ENCODE measurements at places on chromosomes 11 and 22. TPM values are rescaled to one million over a fixed set of nuclear protein-coding genes. Genes with fewer than 3 reads are reported as not detected.

- no peaks in the 10 kb centered on the region for H3K27me3 ChIP-seq
- DNase-seq = no peak
- H3K4me3 ChIP-seq = no peak overlapping the region
Observed at GRCh38 chr11:36292311-36292722, 3.1 kb upstream of the COMMD9 start.

DNA sequence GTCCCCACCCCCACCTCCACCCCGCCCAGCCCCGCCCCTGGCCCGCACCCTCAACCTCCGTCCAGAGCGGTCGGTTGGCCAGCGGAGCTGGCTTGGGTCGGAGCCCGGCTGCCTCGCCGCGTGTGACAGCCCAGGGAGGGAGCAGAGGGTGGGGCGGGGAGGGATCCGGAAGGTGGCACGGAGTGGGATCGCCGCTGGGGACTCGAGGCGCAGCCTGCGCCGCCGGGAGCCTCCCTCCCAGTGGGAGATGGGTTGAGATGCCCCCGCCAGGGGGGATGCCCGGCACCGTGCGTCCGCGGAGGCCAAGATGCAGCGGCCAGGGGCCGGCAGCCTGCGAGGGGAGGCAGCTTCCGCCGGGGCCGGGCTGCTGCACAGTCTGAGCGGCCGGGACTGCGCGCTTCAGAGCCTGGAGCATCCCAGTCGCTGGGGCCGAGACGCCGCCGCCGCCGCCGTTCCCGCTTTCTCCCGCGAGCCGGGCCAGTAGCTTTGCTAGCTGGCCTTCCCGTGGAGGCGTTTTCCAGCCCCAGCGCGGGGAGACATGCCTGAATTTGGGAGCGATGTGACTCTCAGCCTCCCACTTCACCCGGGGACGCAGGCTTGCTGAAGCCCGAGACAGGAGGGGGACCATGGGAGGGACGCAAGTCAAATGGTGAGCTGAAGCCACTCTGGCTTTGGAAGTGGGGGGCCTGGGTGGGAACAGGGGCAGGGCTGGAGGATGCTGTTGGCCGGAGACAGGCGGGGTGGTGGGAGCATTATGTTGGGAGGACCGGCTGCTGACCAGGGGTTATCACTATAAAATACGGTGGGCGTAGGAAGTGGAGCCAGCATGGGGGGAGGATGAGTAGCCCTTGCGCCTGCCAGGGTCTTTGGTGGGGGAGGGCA is 40.2 kb downstream of the DIXDC1 start:
- H3K4me1 ChIP-seq = peaks cover 11% of the 10 kb centered on the region
- peak; percentile 3 for DNase-seq
- H3K36me3 ChIP-seq = no peaks in the 10 kb centered on the region
- H3K4me3 ChIP-seq = peak overlapping the region; percentile 35

DNA sequence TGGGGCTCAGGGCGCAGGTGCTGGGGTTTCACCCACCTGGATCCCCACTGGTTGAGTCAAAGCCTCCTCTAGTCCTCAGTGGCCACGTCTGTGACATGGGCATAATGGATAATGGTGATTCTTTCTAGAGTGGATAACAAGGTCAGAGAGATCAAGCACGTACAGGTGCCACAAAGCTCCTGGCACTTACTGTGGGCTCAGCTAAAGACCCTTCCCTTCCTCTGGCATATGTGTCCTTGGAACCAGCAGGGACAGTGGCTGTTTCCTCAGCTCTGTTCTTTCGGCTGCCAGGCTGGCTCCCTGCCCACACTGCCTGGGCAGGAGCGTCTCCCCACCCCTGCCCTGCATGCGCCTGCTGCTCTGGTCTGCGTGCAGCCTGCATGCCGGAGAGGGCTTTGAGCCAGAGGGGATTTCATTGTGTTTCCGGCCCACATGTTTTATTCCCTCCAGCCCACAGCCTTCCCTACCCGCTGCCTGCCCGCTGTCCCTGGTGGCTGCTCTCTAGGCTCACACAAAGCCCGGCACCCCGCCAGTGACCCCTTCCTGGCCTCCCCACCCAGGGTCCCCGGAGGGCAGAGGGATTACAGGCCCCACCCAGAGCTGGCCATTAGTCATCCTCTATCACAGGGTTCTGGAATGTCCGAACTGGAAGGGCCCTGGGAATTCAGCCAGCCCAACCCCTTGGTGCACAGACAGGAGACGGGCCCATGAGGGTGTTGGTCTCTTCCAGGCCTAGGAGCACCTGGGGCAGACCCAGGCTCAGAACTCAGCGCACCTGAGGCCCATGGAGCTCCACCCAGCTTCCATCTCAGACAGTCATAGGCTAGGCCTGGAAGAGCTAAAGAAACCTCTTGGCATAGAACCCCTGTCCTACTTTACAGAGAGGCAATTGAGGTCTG is 55.3 kb upstream of the GCAT start:
- no peak overlapping the region for H3K27ac ChIP-seq
- peaks cover 2% of the 10 kb centered on the region for H3K4me1 ChIP-seq
- no peak for DNase-seq
- peaks cover 31% of the 10 kb centered on the region for H3K36me3 ChIP-seq
- H3K27me3 ChIP-seq = no peaks in the 10 kb centered on the region

DNA sequence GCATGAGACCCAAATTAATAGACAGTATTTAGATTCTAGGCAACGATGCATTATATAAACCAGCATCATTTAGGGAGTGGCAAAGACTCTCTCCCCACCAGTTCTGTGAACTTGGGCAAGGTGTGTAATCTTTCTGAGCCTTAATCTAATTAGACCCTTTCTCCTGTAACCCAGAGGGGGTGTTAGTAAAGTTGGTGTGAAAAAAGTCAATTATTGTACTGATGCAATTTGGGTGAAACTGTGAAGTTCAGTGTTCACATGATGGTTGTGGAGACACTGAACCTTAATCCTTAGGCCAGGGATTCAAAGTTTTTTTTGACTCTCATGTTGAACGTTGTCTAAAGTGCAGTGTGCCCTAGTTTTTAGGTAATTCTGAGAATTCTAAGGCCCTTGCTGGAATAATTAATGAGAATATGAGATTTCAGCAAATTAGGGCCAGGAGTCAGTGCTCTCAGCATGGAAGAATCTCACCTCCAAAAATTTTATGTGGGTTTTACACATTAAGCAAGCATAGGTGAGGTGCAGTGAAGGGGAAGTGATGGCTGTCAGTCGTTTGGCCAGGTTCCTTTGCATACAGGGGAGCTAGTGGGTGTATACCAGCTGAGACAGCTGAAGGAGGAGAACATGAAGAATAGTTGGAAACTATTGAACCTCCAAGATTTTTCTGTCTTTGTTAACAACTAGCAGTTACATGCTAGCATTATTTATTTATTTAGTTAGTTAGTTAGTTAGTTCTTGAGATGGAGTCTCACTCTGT is 94.2 kb downstream of the PTPRJ start:
- peaks cover 2% of the 10 kb centered on the region for H3K4me1 ChIP-seq
- no peak for DNase-seq
- H3K4me3 ChIP-seq = no peak overlapping the region

GRCh38 chr11:35236667-35237003 is 97.7 kb downstream of the CD44 start:
- peaks cover 6% of the 10 kb centered on the region for H3K36me3 ChIP-seq
- peaks cover 26% of the 10 kb centered on the region for H3K4me1 ChIP-seq
- no peak for DNase-seq
- no peaks in the 10 kb centered on the region for H3K27me3 ChIP-seq
- peak overlapping the region; percentile 30 for H3K27ac ChIP-seq
- H3K4me3 ChIP-seq = no peak overlapping the region

- H3K27me3 ChIP-seq = no peaks in the 10 kb centered on the region
- H3K4me1 ChIP-seq = no peaks in the 10 kb centered on the region
- H3K4me3 ChIP-seq = no peak overlapping the region
- H3K36me3 ChIP-seq = no peaks in the 10 kb centered on the region
- no peak overlapping the region for H3K27ac ChIP-seq
Observed at GRCh38 chr22:48352086-48352911, 1475.4 kb downstream of the BRD1 start.

DNA sequence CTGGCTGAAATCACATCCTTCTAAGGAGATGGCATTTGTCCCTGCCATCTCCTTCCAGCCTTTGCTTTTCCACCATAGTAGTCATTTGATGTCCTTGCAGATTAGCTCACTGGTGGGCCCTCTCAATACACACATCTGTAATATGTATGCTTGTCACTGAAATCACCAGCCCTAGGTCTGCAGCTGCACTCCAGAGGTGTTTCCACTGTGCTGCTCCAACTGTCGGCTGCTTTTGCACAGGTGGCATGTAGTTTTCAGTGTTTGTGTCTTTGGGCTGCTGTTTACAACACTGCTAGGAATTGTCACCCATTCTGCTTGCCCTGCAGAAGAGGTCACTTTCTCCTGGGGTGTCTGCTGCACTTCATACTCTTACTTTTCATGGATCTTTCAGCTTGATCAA is 69.0 kb upstream of the GRAMD1B start:
- no peak for DNase-seq
- no peak overlapping the region for H3K4me3 ChIP-seq
- no peaks in the 10 kb centered on the region for H3K36me3 ChIP-seq
- H3K27me3 ChIP-seq = no peaks in the 10 kb centered on the region
- no peaks in the 10 kb centered on the region for H3K4me1 ChIP-seq

DNA sequence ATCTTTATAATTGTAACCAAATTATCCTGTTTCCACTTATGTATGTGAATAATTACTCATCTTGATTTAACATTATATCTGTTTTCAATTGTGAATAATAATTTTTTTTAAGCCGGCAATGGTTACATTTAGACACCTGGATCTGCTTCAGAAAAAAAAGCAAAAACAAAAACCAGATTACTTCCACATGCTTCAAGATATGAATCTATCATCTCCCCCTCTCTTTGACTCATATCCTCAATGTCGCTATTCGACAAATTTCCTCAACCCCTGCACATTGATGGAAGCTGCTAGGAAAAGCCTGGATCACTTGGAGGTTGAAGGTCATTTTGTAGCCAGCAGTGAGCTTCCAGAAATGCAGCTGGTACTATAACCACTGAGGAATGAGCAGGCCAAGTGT is 42.7 kb downstream of the SLC1A2 start:
- H3K27me3 ChIP-seq = no peaks in the 10 kb centered on the region
- no peaks in the 10 kb centered on the region for H3K4me1 ChIP-seq
- no peak for DNase-seq
- H3K27ac ChIP-seq = no peak overlapping the region
- no peaks in the 10 kb centered on the region for H3K36me3 ChIP-seq

DNA sequence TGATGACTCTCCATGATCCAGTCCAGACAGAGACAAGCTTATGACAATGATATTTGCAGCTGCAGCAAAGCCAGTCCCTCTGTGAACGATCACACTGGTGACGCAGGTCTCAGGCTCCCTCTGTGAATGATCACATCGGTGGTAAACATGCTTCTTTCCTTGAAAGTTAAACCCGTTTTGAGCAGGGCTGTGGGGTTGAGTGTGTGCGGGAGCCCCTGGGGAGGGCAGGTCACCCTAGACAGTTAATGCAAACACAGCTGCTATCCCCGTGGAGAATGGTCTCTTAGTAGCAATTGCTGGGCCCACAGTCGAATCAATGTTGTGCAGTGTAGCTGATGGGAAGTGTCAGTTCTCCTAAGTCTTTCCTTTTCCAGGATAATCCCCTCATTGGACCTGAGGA is 71.0 kb upstream of the KIRREL3 start:
- no peaks in the 10 kb centered on the region for H3K36me3 ChIP-seq
- H3K4me3 ChIP-seq = no peak overlapping the region
- no peak overlapping the region for H3K27ac ChIP-seq
- H3K27me3 ChIP-seq = no peaks in the 10 kb centered on the region

- H3K36me3 ChIP-seq = no peaks in the 10 kb centered on the region
- no peak overlapping the region for H3K27ac ChIP-seq
- DNase-seq = no peak
- peaks cover 29% of the 10 kb centered on the region for H3K27me3 ChIP-seq
- no peak overlapping the region for H3K4me3 ChIP-seq
Observed at GRCh38 chr11:118087931-118088330, 1.2 kb upstream of the SMIM35 start.

- no peak overlapping the region for H3K27ac ChIP-seq
- H3K4me3 ChIP-seq = no peak overlapping the region
- H3K4me1 ChIP-seq = no peaks in the 10 kb centered on the region
Observed at GRCh38 chr11:125954945-125955640, 9.2 kb downstream of the VSIG10L2 start.

GRCh38 chr22:19374410-19374809 is 57.1 kb downstream of the HIRA start:
- no peaks in the 10 kb centered on the region for H3K4me1 ChIP-seq
- no peak overlapping the region for H3K4me3 ChIP-seq
- no peak overlapping the region for H3K27ac ChIP-seq
- no peaks in the 10 kb centered on the region for H3K27me3 ChIP-seq
- H3K36me3 ChIP-seq = peaks cover 11% of the 10 kb centered on the region

DNA sequence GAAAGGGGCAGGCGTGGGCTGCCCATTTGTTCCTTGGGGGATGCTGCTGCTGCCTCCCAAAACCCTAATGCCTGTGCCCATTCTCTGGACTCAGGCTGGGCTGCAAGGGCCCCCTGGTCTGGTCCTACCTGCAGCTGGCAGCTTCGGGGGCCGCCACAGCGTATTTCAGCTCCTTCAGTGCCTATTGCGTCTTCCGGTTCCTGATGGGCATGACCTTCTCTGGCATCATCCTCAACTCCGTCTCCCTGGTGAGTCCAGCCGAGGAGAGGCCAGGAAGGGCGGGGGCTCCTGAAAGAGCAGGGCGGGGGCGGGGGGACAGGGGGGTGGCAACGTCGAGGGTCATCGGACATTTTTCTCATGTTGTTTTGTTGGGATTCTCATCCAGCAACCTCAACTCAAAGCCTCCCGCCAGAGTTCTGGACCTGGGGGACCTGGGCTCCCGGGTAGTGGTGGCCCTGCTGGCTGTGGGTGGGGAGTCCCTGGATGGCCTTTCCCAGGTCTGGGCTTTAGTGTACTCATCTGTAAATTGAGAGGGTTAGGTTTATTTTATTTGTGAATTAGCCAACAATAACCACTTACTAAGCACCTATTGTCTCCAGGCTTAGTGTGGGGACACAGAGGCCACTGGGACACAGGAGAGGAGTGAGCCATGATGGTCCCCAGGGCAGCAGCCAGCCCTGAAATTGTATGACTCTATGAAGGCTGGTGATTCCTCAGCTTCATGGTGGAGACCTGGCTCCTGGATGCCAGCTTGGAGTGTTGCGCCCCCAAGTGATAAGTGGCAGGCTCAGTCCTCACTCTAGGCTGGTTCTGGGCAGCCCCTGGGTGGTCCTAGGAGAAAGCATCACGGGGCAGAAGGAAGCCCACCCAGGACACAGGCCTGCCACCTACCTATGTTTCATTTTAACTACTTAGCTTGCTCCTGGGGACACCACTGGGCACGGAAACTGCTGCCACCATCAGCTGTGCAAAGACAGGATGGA is 36.0 kb downstream of the CAPN1 start:
- no peak for DNase-seq
- no peaks in the 10 kb centered on the region for H3K27me3 ChIP-seq
- H3K4me3 ChIP-seq = no peak overlapping the region

The FXYD6 gene
- total RNA-seq = 0.53 TPM

The MYO7A gene
- 0.18 TPM for total RNA-seq

The MS4A1 gene
- total RNA-seq = 14.5 TPM

The UPB1 gene
- total RNA-seq = 1.1 TPM

The JHY gene
- total RNA-seq = 2.8 TPM

The INPPL1 gene
- 112 TPM for total RNA-seq

The CSF2RB gene
- total RNA-seq = 4.1 TPM

The CEND1 gene
- 0.18 TPM for total RNA-seq
